ENCODE measurements at places on chromosomes 16 and 17.
A peak's percentile ranks its signal among the peaks of the same experiment; 100 is the strongest.

GRCh38 chr16:74862743-74863244 is 88.2 kb upstream of the FA2H start:
- ATAC-seq: peak; percentile 86

DNA sequence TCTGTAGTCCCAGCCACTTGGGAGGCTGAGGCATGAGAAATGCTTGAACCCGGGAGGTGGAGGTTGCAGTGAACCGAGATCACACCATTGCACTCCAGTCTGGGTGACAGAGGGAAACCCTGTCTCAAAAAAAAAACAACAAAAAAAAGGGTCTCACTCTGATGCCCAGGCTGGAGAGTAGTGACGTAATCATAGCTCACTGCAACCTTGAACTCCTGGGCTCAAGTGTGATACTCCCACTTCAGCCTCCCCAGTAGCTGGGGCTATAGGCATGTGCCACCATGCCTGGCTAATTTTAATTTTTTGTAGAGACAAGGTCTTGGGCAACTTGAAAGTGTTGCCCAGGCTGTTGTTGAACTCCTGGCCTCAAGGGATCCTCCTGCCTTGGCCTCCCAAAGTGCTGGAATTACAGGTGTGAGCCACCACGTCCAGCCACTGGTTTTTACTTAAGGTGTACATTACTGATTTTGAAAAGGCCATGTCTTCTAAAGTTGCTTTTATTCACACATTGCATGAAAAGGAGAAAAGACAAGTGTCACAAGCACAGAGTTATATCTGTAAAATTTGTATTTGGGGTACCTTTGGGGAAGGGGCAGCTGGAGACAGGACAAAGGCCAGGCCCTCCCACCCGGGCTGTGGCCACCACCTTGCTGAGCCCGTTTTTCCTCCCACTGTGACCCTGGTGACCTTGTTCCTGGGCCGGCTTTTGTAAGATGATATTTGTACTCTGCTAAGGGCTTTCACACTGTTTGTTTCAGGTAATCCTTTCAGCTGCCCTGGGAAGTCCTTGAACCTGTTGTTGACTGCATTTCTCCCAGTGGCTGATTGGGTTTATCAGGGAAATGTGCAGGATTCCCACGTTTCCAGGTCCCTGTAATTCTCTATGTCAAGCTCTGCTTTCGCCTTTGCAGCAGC is 11.5 kb downstream of the GPT2 start:
- ATAC-seq: no peak

DNA sequence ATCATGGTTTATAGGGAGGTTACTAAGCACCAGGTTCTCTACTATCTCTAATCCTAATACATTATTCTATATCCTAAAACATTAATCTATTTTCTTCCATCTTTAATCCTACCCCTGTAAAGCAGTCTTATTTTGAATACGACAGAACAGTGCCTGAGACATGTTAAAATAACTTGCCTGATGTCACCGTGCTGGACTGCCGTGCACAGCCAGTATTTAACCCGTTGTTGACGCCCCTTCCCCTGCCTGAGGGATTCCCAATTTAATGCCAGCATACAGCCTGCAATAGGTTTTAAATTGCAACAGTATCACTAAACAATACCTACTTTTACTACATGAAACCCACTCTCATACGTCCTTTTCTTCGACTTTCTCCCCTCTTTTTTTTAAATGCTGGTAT is 133.3 kb downstream of the PARN start:
- ATAC-seq: no peak

DNA sequence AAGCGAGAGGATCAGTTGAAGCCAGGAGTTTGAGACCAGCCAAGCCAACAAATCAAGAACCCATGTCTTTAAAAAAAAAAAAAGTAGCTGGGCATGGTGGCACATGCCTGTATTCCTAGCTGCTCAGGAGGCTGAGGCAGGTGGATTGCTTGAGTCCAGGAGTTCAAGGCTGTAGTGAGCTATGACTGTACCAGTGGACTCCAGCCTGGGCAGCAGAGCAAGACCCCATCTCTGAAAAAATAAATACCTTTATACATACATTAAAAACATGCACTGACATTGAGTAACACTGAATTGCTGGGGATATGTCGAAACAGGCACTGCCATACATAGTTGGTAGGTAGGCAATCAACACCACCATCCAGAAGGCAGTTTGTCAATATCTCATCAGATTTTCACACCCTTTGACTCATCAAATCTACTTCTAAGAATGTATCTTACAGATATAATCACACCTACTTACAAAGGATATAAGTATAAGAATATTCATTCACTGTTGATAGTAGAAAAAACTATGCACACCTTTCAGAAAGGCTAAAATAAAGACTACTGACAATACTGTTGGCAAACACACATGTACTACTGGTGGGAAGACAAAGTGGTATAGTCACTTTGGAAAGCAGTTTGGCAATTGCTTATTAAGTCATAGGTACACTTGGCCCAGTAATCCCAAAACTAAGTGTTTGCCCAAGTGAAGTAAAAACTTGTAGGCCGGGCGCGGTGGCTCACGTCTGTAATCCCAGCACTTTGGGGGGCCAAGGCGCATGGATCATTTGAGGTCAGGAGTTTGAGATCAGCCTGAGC is 6.4 kb upstream of the CEP20 start:
- ATAC-seq: peak; percentile 75

DNA sequence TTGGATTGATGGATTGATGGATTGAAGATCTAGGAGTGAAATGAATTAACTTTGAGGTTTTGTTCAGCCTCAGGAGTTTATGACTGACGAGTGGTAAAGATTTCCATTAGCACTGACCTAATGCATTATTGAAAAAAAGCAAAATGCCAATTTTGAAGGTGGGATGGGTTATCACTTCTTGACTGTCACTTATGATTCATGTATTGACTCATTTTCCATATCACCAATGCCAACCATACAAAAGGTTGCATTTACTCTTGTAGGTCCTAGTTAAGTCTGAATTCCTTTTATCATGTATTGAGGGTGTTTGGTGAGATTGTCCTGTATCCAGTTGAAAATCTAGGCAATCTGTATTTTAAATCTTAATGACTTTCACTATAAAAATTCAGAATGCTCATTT is 57.6 kb downstream of the KNOP1 start:
- ATAC-seq: no peak

DNA sequence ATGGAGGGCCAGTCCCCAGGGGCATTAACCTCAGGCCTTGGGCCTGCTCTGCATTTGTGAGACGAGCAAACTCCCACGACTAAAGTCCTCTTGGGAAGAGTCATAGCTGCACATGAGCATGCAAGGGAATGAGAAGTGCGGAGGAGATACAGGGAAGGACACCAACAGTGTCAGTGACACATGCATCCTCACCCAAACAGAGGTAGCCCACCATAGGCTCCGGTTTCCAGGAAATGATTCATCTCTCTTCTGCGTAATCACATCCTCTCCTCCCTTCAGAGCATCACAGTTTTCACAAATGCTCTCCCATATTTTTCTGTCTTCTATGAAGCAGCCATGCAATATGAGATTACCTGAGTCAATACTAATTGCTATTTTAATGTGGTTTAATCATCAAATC is 725.7 kb upstream of the GOT2 start:
- no peak for ATAC-seq

DNA sequence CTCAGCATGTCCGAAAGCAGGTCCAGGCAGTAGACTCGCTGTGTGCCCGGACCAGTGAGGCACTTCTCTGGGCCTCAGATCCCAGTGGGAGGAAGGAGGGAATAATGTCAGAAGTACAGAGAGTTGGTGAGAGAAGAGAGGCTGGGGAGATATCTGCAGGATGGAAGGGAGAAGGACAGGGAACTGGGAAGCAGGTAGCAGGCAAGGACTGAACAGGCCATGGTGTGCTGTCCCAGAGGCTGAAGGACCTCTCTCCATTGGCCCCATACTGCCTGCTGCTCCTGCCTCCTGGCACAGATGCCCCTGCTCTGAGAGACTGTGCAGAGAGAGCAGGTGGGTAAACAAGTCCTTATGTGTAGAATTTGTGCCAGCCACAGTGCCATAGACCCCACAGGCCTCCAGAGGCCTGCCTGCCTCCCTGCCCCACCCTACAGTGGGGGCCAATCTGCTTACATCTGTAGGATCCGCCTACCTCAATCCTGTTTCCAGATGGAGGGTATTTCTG is 34.2 kb upstream of the CRHR1 start:
- no peak for ATAC-seq

GRCh38 chr17:78862073-78863023 is 21.7 kb upstream of the USP36 start:
- peak; percentile 88 for ATAC-seq

- ATAC-seq: no peak
Observed at GRCh38 chr17:2962236-2962635, 101.2 kb downstream of the OR1D5 start.
